AG04449 (cell line): ENCODE measurements at places on chromosomes 11 and 22.

DNA sequence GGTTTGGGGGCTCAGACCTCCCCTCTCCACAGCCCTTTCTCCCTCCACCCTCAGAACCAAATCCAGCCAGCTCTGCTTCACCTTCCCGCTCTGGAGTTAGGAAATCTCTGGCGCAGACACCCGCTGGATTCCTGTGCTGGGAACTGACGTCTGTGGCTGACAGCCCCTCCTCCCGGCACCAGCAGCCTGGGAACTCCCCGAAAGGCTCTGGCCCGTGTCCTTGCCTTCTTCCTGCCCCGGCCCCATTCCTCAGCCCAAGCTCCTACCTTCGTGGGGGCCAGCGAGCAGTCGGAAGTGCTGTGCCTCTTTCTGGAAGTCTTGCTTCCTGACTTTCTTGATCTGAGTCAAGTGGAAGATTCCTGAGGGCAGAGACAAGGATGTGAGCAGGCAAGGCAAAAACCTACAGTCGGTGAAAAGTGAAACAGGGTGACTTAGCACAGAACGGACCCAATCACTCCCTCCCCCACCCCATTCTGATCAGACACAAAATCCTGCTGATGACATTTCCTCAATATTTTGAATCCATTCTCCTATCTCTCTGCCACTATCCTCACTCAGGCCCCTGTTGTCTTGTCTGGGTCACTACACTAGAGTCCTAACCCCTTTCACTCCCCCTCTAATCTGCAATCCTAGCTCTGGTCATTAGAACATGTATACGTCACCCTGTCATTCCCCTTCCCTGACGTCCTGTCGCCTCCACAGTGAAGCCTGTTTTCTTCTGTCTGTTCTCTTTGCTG is 34.1 kb downstream of the CHRDL2 start:
- peak; percentile 89 for DNase-seq

- DNase-seq = no peak
Observed at GRCh38 chr11:124740277-124740882, 638 bp downstream of the NRGN start.

GRCh38 chr11:36492724-36493304 is 17.3 kb downstream of the TRAF6 start:
- no peak for DNase-seq

DNA sequence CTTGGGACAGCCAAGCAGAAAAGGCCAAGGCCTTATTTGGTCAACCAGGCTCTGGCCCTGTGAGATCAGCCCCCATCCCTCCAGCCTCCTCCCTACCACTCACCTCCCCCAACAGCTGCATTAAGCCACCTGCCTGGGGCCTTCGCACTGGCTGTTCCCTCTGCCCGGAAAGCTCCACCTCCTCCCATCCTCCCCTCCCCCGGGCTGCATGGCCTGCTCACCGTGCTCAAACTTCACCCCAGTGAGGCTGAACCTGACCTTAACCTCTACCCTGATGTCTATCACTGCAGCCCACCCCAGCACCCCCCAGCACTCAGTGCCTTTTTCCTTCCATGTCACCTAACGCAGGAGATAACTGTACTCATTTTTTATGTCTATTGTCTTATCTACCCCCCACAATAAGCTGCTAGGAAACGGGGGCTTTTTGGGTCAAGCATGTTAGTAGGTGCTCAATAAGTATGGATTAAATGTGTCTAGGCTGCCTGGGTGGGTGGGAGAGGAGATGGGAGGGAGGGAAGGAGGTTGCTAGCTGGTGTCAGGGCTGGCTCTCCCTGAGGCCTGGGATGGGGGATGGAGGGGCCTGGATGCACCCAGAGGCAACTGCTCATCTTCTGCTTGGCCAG is 912 bp downstream of the PTPRCAP start:
- DNase-seq = no peak

GRCh38 chr22:20567371-20567847 is 60.0 kb downstream of the MED15 start:
- DNase-seq = no peak

DNA sequence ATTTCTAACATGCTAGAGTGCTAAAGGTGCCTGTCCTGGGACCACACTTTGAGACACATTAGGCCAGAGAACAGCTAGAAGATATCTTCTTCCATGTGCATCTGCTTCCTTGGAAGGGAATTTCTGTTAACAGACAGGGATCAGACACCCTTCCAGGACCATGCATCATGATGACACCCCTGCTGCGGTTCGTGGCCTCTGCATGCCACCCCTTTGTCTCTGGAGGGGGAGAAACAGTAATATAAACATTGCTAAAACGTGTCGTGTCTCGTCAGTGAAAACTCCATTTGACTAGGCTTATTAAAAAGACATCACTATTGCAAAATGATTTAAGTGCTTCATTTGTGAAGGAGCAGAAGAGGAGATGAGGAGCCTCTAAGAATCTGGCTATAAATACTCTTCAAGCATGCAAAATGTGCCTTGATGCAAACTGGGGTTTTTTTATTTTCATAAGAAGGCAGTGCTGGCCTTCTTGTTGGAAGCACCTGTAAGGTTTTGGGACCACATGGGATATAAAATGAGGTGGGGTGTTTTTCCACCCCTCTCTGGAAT is 141.6 kb downstream of the MYO18B start:
- DNase-seq = no peak

DNA sequence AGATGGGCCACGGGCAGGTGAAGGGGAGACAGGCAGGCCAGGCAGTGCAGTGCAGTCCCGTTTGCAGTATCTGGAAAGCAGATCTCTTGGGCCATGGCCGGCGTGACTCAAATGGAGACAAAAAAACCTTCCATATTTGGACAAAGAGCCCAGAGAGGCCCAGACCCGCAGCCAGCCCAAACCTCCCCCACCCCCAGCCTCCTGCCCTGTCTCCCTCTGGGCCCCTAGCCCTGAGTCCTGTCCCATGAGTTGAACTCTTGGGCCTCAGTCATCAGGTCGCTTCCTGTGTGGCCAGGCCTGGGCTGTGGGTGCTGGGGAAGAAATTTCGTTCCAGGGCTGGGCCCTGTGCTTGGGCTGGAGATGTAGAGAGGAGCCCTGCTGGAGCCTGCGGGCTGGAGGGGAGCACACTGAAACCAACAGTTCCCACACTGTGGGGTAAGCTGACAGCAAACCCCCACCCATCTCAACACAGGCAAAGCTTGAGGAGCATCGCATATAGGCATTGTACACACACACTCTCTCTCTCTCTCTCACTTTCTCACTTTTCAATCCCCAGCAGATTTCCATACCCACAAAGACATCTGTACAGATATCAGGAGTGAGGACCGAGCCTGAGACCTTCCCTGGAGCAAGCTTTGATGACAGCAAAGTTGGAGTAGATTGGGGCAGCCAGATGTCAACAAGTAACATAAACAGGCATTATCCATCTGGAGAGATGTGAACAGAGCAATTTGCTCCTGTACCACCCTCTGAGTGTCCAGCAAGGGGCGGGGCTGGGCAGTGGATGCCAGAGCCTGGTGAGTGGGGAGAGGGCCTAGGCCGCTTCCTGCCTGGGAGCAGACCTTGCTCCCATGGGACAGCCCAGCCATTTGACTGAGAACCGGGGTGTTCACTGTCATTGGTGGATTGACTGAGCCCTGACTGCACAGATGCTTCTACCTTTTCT is 17.2 kb downstream of the ARHGEF17 start:
- DNase-seq = no peak

DNA sequence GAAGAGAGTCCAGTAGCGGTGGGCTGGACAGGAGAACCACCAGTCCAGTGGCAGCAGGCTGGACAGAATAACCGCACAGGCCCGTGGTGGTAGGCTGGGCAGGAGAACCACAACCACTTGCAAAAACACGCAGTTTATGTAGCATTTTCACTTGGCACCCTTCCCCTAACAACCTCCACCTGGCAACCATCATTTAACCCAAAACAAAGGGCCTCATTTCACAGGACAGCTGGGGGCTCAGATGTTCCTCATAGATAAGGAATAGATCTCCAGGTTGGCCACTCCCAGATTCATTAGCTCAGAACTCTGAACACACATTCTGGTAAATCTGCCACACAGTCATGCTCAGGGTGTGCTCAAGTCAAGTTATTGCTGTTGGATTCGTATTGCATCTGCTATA is 41.2 kb downstream of the SYTL2 start:
- DNase-seq = no peak

DNA sequence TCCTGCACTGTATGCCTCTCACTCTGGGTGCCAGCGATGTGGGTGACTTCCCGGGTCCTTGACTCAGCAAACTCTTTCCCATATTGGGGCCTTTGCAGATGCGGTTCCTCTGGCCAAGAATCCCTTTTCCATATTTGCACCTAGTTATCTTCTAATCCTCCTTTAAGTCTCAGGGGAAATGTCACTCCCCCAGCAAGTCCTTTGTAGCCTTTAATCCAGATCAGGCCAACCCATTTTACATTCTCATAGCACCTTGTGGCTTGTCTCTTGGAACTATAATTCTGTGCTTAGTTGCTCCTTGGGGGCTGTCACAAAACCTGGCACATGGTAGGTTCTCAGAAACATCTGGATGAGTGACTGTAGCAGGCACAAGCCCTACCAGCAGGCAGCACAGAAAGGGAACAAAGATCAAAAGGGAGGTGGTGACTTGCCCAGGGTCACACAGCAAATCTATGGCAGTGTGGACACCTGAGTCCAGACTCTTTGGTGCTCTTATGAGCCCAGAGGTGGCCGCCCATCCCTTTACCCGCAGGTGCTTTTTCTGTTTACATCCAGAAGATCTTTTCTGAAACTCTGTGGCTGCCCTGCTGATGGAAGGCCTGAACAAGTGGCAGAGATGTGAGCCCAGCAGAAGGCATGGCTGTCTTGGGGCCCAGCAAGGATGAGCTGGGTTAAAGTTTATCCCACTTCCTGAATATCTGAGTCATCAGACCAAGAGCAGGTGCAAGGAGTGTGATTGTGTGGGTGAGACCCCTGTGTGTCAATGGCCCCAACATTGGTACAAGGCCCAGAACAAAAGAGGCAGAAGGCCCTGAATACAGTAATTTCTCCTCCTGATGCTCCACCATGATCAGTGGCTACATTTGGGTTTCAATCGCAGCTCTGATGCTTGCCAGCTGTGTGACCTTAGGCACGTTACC is 78.6 kb upstream of the GRK3 start:
- no peak for DNase-seq

DNA sequence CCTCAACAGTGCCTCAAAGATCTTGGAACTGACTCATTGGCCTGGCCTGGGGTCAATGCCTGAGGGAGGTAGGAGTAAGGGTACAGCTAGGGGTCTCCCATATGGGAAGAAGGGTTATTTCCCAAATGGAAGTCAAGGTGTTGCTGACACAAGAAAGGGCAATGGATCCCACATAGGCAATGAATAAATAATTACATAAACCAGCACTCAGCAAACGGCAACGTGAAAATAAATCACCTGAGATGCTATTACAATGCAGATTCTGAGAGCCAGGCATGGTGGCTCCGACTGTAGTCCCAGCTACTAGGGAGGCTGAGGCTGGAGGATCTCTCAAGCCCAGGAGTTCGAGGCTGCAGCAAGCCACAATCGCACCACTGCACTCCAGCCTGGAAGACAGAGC is 36.5 kb upstream of the SLC35C1 start:
- DNase-seq = no peak

GRCh38 chr11:16986434-16987204 is 27.6 kb downstream of the PLEKHA7 start:
- DNase-seq = no peak

DNA sequence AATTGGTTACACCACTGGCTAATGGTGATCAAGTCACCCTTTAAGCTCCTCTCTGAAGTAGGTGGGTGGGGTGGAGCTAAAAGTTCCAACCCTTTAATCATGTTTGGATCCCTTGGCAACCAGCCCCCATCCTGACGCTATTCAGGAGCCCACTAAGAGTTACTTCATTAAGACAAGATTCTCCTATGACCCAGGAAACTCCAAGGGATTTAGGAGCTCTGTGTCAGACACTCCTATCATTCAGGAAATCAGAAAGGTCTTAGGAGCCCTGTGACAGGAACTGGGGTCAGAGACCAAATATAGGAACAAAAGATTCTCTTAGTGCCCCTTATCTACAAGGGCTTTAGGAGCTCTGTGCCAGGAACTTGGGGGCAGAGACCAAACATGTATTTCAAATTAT is 141.3 kb downstream of the ATG16L2 start:
- DNase-seq = no peak

- DNase-seq = no peak
Observed at GRCh38 chr11:82556210-82556609, 177.5 kb downstream of the FAM181B start.

DNA sequence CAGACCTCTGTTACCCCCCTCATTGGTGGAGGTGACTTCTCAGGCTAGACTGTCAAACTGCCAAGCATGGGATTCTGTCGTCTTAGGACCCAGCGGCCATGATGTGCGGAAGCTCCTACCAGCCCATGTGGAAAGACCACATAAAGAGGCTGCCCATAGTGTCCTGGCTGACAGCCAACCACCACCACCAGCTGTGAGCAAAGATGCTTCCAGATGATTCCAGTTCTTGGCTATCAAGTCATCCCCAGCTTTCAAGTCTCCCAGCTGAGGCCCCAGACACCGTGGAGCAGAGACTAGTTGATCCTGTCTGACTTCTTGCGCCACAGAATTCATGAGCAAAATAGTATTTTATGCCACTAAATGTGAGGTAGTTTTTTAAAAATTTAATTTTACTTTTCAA is 32.9 kb downstream of the SCUBE1 start:
- no peak for DNase-seq

GRCh38 chr11:59097113-59097708 is 9.8 kb upstream of the FAM111B start:
- no peak for DNase-seq

DNA sequence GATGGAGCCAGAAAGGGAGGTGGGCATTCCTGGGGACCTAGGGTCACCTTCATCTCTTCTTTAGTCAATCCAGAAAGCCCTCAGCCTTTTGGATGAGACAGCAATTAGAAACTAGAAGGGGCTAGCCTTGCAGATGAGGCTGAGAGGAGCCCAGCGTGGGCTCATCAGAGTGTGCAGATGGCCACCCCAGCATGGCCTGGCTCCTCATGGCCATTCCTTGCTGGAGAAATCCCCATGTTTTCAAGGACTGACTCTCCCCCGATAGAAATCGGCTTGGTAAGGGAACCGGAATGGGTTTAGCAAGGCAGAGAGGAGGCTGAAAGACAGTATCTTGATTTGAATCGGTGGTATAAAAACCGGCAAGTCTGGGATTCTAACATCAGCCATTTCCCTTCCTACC is 274.6 kb downstream of the BUD13 start:
- no peak for DNase-seq

GRCh38 chr22:21947040-21948014 is 5.3 kb downstream of the PPM1F start:
- DNase-seq = no peak

DNA sequence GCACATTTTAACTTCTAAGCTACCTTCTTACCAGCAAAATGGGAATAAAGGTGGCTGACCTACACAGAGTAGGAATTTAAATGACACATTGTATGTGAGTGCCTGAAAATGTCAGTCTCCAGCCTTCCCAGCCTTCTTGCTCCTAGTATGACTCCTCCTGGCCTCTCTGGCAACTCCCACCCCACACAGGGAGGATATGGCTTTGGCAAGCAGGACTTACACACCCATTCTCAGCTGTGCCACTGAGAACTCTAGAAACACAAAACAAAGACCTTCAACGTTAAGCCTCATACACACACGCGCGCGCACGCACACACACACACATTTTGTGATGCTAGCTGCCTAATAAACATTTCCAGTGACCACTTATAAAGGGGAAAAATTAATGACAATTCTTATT is 65.8 kb downstream of the PACSIN2 start:
- no peak for DNase-seq

GRCh38 chr11:73498343-73498742 is 99.6 kb downstream of the FAM168A start:
- no peak for DNase-seq

GRCh38 chr11:17013548-17014320 is 480 bp downstream of the PLEKHA7 start:
- no peak for DNase-seq

- no peak for DNase-seq
Observed at GRCh38 chr11:2566223-2567025, 121.6 kb downstream of the KCNQ1 start.
